ENCODE measurements at places on chromosomes 12 and 14.

GRCh38 chr12:87848248-87848868 is 180.8 kb downstream of the C12orf50 start:
- DNase-seq = peak; percentile 4

GRCh38 chr12:71415336-71416231 is 24.0 kb upstream of the LGR5 start:
- DNase-seq = peak; percentile 80

GRCh38 chr12:13071305-13072280 is 27.4 kb downstream of the FAM234B start:
- no peak for DNase-seq

DNA sequence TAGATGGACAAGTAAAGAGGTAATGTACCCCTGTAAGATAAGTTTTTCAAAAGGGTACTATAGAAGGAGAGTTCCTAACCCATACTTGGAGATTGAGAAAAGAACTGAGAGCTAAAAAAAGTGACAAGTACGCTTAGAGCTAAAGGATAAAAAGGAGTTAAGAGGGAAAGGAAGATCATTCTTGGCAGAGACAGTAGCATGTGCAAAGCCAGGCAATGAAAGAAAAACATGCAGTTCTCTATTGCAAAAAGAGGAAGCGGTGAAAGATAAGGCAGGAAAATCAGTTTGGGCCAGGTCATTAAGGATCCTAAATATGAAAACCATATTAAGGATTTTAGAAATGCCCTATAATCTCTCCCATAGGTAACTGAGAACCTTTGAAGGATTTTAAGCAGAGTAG is 500.4 kb upstream of the GARIN6 start:
- no peak for DNase-seq

GRCh38 chr12:109940339-109940923 is 40.4 kb downstream of the TCHP start:
- no peak for DNase-seq

DNA sequence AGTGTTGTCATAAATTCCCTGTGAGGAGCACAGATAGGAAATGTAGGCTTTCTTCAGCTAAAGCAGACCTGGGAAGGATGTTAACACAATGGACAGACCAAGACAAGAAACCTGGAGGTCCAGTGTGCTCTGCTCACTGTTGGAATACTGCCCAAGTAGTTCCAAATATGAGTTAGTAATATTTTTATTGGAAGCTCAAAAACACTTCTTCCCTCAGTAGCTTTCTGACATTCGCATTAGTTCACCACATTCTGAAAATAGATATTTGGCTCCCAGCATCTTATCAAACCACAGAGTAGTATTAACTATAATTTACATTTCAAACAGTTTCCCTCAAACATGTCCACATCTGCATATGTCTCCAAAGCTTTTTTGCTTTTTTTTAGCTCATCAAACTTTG is 74.8 kb upstream of the PYGL start:
- no peak for DNase-seq

- peak; percentile 41 for DNase-seq
These were observed 71.9 kb downstream of the CRACR2A start for GRCh38 chr12:3680919-3681594.

- no peak for DNase-seq
These were observed 849 bp downstream of the KRT5 start for GRCh38 chr12:52519387-52519703.

DNA sequence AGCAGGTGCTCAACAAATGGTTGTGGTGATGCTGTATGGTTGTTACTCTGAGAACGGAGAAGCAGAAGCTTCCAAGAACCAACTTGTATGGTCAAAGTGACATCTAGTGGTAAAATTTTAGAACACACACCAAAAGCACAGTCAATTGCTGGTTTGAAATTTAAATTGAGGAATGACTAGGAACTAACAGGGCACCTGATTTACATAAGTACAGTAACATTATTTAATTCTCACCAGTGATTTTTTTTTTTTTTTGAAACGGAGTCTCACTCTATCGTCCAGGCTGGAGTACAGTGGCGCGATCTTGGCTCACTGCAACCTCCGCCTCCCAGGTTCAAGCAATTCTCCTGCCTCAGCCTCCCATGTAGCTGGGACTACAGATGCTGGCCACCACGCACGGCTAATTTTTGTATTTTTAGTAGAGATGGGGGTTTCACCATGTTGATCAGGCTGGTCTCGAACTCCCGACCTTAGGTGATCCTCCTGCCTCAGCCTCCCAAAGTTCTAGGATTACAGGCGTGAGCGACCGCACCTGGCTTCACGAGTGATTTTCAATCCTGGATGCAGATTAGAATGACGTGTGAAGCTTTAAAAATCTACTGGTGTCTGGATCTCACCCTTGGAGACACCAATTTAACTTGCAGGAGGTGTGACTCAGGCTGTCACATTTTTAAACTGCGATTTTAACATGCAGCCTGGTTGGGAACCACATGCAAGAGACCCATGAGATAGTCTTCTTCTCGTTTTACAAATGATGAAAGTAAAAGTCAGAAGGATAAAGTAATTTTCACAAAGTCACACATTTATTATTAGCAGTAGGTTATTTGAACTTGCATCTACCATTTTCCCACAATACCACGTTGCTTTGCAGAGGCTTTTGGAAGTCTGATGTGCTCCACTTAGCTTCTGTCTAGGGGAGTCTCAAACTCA is 14.1 kb upstream of the NUMB start:
- peak; percentile 27 for DNase-seq

GRCh38 chr14:24243336-24243836 is 963 bp upstream of the TINF2 start:
- no peak for DNase-seq

- DNase-seq = no peak
These were observed 176.0 kb downstream of the DACT1 start for GRCh38 chr14:58813745-58814144.

DNA sequence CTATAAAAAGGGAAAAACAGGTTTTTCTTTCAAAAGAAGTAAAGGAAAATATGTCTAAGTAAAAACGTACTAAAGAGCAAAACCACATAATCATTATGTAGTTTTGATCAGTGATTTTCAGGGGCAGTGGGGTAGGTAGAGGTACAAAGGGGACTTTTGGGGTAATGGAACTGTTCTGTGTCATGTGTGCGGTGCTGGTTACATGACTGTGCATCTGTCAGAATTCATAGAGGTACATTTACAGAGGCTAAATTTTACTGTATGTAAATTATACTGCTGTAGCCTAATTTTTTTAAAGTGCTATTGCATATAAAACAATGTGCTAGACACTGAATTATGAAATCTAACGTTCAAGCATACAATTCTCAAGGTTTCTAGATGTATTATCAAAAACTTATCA is 2.0 kb downstream of the ESR2 start:
- no peak for DNase-seq

GRCh38 chr14:45891417-45892080 is 638.5 kb upstream of the MIS18BP1 start:
- DNase-seq = peak; percentile 41

GRCh38 chr12:64782191-64782876 is 23.1 kb upstream of the GNS start:
- DNase-seq = no peak

GRCh38 chr12:104494793-104495158 is 38.0 kb downstream of the CHST11 start:
- DNase-seq = no peak

DNA sequence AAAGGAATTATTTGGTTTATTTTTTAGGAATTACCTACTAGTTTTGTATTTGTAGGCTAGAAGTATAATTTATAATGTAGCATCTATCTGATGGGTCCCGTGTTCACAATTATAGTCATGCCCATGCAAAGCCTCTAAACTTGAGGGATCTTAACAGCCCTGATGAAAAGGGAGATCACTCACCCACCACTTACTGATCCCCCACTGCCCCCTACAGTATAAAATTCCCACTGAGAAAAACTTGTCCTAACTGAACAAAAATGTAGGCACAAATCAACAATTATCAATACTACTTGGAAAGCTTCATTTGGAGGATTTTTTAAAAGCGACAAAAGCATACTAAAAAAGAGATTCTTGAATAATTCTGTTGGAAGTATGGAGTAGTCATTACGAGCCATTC is 21.0 kb downstream of the WIF1 start:
- peak; percentile 63 for DNase-seq

DNA sequence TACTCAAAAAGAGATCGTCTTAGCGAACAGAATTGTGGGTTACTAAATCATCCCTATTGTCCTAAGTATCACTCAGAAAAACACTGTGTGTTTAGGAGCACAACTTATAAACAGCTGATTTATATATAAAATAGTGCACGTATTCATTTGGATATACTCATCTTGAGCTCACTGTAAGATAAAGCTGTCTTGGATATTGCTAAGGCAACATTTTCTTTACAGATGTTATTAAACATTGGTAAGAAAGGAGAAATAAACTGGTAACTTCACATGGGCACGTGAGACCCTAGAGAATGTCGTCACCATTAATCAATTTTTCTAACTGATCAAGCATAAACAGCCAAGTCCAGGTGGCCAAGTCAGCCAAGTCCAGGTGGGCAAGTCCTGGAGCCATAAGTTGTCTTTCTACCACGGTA is 1.7 kb downstream of the PAWR start:
- no peak for DNase-seq

DNA sequence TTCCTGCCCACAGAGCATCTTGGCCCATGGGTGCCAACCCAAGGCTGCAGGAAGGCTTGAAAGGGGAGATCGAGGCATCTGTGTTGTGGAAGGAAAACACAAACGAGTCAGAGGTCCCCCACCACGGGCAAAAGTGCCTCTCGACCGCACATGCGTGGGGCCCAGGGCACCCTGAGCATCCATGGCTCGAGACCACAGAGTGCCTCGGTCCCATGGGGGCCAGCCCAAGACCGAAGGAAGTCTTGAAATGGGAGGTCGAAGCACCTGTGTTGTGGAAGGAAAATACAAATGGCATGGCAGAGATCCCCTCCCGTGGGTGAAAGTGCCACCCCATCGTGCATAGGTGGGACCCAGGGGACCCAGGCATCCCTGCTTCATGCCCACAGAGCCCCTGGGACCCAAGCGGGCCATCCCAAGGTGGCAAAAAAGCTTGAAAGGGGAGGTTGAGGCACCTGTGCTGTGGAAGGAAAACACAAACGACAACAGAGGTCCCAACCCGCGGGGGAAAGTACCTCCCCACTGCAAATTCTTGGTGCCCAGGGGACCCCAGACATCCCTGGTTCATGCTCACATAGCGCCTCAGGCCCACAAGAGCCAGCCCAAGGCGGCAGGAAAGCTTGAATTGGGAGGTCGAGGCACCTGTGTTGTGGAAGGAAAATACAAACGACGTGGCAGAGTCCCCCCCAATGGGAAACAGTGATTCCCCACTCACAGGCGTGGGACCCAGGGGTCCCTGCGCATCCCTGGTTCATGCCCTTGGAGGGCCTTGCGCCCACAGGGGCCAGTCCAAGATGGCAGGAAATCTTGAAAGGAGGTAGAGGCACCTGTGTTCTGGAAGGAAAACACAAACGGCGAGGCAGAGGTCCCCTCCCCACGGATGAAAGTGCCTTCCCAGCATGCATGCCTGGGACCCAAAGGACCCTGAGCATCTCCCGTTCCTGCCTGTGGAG is 373.0 kb downstream of the ALG10 start:
- DNase-seq = peak; percentile 1

- DNase-seq = no peak
These were observed 508 bp upstream of the KCNH5 start for GRCh38 chr14:63045612-63046320.

- no peak for DNase-seq
These were observed 56.8 kb downstream of the SDR9C7 start for GRCh38 chr12:56877195-56878009.

DNA sequence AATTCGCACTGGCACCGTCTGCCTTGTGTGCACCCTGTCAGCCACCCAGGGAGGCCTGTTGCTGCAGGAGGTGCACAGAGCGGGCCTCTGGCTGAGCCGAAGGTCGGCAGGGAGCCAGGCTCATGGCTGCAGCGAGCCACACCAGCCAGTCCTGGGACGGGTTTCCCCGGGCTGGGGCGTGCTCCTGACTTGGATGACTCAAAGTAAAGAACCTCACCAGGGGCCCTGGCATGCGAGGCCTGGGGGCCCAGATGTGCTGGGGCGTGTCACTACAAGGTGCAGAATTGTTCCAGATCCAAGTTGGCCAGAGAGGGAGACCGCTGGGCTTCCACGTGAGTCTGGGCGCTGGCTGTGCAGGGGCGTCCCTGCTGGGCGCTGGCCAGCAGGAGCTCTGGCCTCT is 34.5 kb downstream of the FBRSL1 start:
- DNase-seq = no peak

DNA sequence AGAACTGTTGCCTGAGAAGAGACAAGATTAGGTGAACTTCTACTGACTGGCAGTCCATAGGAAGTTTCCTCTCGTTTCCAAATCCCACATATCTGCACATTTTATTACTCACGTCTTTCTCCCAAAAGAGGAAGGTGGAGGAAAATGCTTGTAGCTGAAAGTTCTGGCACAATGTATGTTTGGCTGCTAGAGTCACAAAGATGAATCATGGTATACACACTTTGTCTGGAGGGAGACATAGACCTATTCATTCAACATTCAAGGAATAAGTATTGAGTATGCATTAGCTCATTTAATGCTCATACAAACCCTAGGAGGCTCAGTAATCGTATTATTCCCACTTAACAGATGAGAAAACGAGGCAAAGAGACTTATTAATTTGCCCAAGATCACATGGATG is 291.8 kb downstream of the FOXN3 start:
- DNase-seq = no peak

DNA sequence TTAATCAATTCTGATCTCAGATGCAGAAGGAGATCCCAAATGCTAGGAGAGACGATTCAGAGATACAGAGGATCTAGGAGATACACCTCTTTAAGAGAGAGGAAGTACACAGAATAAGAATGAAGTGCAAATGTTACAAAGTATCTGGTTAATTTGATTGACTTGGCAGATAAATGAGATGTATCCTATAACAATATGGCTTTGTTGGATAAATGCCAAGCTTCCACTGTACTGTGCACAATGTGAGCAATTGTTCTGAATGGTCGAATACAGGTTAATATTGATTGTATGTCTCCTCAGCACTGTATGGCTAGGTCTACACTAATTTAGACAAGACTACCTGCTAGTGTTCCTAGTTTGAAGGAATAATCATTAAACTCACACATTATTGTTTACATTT is 119.6 kb upstream of the PTPRB start:
- no peak for DNase-seq

DNA sequence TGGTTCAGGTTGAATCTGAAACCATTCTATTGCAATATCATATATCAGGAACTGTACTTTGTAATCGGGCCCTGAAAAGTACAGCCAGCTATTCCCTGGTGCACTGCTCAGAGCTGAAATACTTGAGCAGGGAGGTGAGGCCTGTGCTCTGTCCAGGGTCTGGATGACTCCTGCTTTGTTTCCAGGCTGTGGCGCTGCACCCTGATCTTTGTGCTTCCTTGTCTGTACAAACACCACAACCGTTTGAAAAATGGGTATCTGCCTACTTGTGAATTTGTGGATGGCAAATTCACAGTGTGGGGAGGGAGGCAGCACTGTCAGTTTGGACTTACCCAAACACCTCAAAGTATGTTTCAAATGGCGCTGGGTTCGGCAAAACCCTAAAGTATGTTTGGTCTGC is 155.4 kb upstream of the FAR2 start:
- DNase-seq = no peak

DNA sequence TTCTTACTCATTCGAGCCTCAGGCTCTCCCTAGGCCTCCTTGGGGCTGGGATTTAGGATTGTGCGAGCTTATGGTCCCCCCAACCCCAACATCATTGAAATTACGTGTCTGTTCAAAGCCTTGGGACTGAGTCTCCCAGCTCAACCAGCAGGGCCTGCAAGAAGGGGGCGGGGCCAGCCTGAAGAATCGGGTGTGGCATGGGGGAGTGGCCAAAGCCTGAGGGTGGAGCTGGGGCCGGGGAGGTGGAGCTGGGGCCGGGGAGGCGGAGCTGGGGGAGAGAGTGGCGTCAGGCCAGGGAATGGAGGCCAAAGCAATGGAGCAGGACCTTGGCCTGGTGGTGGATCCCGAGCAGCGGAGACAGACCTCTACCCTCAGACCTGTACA is 24.3 kb upstream of the HSPB8 start:
- peak; percentile 13 for DNase-seq
